ENCODE measurements at places on chromosomes 5 and 9.

DNA sequence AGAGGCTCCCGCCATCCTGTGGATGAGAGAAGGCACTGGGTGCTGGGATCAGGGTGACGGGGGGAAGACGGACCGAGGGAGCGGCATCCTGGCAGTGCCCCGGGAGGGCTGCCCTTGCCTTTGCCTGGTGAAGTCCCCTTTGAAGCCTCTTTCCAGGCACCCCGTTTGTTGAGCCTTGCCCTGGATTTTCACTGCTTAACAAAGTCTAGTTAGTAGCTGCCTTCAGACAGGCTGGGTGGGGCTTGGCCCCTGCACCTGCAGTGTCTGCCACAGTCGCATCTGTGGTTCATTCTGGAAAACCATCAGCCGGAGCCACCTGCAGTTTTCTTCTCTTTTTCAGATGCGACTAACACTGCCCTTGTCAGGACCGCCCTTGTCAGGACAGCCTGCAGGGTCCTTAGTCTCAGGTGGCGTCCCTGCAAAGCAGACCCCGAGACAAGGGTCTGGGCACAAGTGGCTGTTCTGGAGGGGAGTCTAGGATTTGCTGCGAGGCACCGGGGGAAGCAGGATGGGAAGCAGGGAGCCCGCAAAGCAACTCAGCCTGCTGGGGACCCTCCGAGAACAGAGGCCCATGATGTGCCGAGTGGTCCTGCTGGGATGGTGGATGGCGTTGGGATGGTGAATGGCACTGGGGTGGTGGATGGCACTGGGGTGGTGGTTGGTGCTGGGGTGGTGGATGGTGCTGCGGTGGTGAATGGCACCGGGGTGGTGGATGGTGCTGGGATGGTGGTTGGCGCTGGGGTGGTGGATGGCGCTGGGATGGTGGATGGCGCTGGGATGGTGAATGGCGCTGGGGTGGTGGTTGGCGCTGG lies 147.9 kb upstream of the COL5A1 start:
- DNase-seq: no peak

- no peak for DNase-seq
Measured at GRCh38 chr9:110048976-110049698, 158.8 kb downstream of the C9orf152 start.

GRCh38 chr5:95613514-95613913 lies 6.4 kb upstream of the GPR150 start:
- DNase-seq: no peak

GRCh38 chr5:109701792-109702191 lies 12.1 kb downstream of the MAN2A1 start:
- DNase-seq: no peak

GRCh38 chr9:86355814-86356213 lies 1.6 kb upstream of the TUT7 start:
- no peak for DNase-seq

GRCh38 chr5:146716636-146717035 lies 161.9 kb downstream of the PPP2R2B start:
- no peak for DNase-seq

DNA sequence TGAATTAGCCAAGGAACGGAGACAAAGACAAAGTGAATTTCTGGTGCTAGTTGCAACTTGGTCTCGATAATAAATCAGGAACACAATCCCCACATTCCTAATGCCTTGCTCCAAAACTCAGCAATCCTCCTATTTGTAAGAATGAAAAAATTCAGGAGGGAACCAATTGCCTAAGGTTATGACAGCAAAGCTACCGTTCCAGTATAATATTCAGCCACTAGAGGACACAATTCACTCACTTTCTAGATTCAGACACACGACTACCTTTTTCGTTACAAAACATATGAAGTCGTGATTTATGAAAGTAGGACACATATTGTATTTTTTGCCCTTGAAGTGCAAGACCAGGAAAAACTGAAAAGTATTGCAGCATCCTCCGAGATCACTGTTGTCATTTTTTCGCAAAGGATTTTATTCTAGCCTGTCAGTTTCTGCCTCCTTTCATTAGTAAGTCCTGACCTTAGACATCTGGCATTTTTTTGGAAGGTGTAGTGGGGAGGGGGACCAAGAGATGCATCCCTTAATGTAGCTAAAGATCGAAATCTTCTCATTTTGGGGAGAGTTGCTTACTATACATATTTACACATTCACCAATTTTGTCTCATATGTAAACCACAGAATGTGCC lies 133.1 kb downstream of the DOCK8 start:
- DNase-seq: no peak

GRCh38 chr5:2001300-2001699 lies 118.6 kb upstream of the IRX4 start:
- no peak for DNase-seq

DNA sequence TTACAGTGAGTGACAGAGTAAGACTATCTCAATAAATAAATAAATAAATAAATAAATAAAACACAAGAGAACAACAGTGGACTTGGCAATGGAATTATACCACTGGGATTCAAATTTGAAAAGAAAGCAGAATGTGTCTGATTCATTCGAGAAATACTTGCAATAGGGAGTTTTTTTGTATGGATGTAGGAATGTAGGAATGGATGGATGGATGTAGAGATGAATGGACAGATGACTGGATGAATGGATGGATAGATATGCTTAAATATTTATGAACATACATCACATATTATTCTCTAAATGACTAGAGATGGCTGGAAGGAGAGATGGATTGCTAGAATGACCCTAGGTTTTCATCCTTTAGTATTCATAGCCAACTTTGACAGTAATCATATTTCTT lies 22.0 kb upstream of the CEMIP2 start:
- no peak for DNase-seq
